ENCODE measurements at places on chromosomes 1 and 21. TPM values are rescaled to one million over a fixed set of nuclear protein-coding genes. Genes with fewer than 3 reads are reported as not detected.

The CNR2 gene
- total RNA-seq = not detected

The SLC35D1 gene
- 14.5 TPM for total RNA-seq

The SEMA6C gene
- total RNA-seq = 0.53 TPM

The HOOK1 gene
- total RNA-seq = 0.06 TPM

The HECTD3 gene
- 16.4 TPM for total RNA-seq

The TDRD5 gene
- total RNA-seq = not detected

The OSCP1 gene
- 9.9 TPM for total RNA-seq

The COL24A1 gene
- 0.87 TPM for total RNA-seq

The LRIF1 gene
- total RNA-seq = 8.1 TPM
